ENCODE measurements at places on chromosomes 5 and 9. TPM values are rescaled to one million over a fixed set of nuclear protein-coding genes. Genes with fewer than 3 reads are reported as not detected.
A peak's percentile ranks its signal among the peaks of the same experiment; 100 is the strongest.

DNA sequence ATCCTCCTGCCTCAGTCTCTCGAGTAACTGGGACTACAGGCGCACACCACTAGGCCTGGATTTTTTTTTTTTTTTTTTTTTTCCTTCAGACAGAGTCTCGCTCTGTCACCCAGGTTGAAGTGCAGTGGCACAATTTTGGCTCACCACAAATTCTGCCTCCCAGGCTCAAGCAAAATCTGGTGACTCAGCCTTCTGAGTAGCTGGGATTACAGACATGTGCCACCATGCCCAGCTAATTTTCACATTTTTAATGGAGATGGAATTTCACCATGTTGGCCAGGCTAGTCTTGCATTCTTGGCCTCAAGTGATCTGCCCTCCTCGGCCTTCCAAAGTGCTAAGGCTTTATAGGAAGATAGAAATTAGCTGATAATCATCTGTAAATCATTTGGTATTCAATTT lies 43.9 kb downstream of the NSA2 start:
- peak; percentile 92 for DNase-seq

The MYMK gene
- total RNA-seq, result not detected

DNA sequence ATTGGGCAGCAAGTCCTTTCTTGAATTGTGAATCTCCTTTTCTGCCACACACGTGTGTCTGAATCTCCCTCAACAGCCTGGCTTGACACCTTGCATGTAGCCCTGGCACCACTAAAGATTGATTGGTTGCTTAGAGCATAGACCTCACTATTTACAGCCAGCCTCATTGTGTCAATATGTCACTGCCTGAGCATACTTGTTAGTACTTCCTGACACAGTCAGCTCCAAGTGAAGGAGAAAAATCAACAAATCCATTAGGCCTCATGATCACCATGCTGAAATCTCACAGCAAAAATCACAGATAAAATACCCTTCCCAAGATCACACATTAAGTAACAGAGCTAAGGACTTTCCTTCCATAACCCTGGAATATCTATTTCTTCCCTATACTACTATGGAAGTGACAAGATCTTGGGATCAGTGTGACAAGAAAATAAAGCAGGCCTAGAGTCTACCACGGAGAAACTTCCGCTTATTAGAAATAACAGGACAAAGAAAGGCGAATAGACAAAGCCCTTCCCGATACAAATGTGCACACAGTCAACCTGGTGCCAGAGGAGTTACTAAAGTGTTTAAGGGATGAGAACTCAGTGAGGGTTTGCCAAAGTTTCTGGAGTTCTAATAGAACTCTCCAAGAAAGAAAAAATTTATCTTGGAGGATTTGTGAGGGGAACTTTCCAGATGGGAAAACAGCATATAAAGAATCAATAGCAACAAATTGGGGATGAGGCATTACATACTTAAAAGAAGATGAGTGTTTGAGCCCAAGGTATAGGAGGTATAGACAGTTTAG lies 5.6 kb upstream of the ARL15 start:
- no peak for DNase-seq

- DNase-seq, result no peak
Observed at GRCh38 chr9:132447346-132447745, 37.3 kb downstream of the CFAP77 start.

GRCh38 chr5:61582205-61582820 lies 250.3 kb downstream of the ZSWIM6 start:
- DNase-seq, result no peak

Data from M059J (cell line).